ENCODE measurements at places on chromosomes 7 and 10. TPM values are rescaled to one million over a fixed set of nuclear protein-coding genes. Genes with fewer than 3 reads are reported as not detected.

GRCh38 chr7:41039386-41039953 lies 663.4 kb downstream of the INHBA start:
- DNase-seq: no peak

- DNase-seq: no peak
Measured at GRCh38 chr10:49602380-49603023, 7.6 kb upstream of the SLC18A3 start.

DNA sequence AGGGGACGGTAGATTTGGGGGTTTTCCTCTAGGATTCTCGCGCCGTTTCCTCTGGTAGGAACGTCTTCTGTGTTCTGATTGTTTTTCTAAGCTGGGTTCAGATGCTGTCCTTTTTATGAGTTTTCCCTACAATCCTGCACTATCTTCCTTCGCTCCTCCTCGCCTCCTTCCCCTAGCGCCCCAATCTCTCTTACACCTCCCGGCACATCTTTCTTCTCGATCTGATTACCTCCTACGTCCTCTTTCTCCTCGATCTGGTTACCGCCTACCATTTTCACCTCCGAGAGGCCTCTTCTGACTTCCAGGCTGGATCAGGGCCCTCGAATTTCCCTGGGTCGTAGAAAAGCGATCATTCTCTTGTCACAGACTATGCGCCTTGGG lies 413 bp downstream of the BUD31 start:
- no peak for DNase-seq

DNA sequence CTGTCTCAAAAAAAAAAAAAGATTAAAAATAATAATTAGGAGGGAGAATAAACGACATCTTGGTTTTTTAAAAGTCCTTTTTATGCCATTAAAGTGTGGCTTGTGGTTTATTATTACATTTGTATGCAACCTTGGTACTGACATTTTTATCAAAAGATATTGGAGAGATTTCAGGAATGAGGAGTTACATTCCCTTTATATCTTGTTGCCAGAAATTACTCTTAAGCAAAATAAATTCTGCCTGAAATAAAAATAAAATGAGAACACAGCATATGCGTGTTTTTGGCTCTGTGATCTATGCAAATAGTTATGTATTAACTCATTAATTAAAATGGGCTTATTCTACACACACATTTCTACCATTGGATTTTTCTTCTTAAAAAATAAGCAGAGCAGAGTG lies 202.4 kb downstream of the BICC1 start:
- no peak for DNase-seq

- DNase-seq: peak; percentile 30
Measured at GRCh38 chr7:2920956-2921652, 77.0 kb upstream of the GNA12 start.

- no peak for DNase-seq
Measured at GRCh38 chr10:86287110-86287793, 79.3 kb downstream of the GRID1 start.

DNA sequence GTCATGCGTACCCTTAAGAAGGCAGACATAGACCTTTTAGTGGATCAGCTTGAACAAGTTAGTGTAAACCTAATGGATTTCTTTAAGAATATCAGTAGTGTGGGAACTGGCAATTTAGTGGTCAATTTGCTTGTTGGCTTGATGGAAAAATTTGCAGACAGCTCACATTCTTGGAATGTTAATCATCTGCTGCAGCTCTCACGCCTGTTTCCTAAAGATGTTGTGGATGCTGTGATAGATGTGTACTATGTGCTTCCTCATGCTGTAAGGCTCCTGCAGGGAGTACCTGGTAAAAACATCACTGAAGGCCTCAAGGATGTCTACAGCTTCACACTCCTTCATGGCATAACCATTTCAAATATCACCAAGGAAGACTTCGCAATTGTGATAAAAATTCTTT lies 103.4 kb downstream of the ABCA13 start:
- DNase-seq: peak; percentile 69

DNA sequence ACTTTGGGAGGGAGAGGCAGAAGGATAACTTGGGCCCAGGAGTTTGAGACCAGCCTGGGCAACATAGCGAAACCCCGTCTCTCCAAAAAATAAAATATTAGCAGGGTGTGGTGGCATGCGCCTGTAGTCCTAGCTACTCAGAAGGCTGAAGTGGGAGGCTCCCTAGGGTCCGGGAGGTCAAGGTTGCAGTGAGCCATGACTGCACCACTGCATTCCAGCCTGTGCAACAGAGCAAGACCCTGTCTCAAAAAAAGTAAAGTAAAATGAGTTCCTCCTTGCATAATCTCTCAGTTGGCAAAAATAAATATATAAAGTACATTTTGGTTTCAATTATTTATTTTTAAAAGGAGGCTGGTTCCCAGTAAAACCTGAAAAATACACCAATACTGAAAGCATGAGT lies 11.8 kb downstream of the NANOS1 start:
- DNase-seq: no peak

DNA sequence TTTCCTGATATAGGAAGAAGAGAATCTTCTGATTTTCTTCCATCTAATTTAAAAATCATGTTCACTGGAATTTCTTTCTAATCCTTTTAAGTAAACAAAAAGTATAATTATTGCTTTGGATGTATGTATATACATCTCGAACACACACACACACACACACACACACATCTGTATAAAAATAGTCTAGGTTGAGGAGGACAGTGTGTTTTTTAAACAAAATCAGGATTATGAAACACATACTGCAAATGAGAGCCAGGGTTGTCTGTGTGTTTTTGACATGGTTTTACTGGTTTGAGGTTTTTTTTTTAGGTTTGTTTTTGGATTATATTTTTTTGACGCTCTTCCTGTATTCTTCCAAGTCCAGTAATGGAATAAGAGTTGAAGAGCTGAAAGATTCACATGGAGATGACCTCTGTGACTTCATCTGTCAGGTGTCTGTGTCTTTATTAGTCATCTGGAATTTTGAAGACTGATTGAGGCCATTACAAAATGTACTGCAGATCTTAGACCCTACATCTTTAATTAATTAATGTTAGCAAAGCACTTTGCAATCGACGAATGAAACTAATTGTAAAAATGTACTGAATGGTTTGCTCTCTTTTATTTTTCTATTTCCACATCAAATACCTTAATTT lies 237.1 kb downstream of the SUGCT start:
- DNase-seq: peak; percentile 5

GRCh38 chr7:131011976-131012375 lies 278.0 kb upstream of the KLF14 start:
- DNase-seq: peak; percentile 94

The EBLN1 gene
- 0.17 TPM for total RNA-seq

The GRID1 gene
- total RNA-seq: not detected

The SLC26A3 gene
- not detected for total RNA-seq

The LRRC18 gene
- not detected for total RNA-seq

The PNLIPRP3 gene
- total RNA-seq: not detected
